KBM-7 (cell line): ENCODE measurements at places on chromosomes 5 and 9.

DNA sequence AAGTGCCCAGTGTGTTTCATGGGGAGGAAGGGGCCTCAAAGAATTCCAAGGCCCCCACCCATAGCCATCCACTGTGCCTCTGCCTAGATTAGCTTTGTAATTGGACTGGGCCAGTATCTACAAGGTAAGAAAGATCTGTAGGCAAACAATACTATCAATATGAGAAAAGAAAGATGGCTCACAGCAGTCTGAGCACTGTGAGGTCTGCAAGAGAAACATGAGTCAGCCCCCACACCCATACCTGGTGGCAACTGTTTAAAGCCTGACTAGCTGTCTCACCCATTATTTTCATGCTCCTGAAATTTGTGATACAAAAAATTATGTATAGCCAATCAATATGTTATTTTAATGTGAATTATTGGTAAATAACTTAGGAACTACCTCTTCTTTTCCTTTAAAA lies 10.0 kb upstream of the ZNF483 start:
- no peak for DNase-seq

DNA sequence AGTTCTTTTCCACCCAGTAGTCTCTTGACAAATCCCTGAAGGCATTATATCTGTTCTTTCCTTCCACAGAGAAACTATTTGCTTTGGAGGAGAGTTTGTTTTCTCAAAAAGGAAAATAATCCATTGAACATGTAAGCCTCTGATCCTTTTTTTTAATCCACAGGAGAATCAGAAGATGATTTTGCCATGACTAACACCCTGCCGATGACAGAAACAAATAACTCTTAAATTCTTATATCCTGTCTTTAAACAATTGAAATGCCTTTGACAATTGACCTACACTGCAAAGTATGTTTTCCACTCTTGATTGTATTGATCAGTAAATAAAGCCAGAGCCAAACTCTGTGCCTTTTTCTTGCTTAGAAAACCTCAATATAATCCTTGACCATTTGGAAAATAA lies 666.4 kb upstream of the CTNND2 start:
- DNase-seq: no peak

- no peak for DNase-seq
These were observed 8.0 kb upstream of the NSMF start for GRCh38 chr9:137467161-137467581.

GRCh38 chr5:122967625-122968024 lies 68.9 kb downstream of the PPIC start:
- DNase-seq: no peak

DNA sequence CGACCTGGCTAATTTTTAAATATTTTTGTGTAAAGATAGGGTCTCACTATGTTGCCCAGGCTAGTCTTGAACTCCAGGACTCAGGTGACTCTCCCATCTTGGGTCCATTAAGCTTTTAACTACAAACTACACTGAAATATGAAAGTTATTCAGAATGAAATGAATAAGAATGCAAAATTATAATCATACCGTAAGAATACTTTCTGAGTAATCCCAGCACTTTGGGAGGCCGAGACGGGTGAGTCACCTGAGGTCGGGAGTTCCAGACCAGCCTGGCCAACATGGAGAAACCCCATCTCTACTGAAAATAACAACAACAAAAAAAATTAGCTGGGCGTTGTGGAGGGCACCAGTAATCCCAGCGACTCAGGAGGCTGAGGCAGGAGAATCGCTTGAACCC lies 1.1 kb upstream of the ORM1 start:
- DNase-seq: no peak
